ENCODE measurements at places on chromosomes 6 and 20. TPM values are rescaled to one million over a fixed set of nuclear protein-coding genes. Genes with fewer than 3 reads are reported as not detected.

The CMTR1 gene
- 29.2 TPM for total RNA-seq

The NMBR gene
- total RNA-seq = not detected

The BPIFB1 gene
- total RNA-seq = not detected

The ATP9A gene
- 4.9 TPM for total RNA-seq

The RAMACL gene
- total RNA-seq = 2.4 TPM

The HIVEP2 gene
- total RNA-seq = 15.4 TPM

Data from placental epithelial cell (primary cell).